ENCODE measurements at places on chromosomes 3 and 15. TPM values are rescaled to one million over a fixed set of nuclear protein-coding genes. Genes with fewer than 3 reads are reported as not detected.

- H3K27me3 ChIP-seq = no peaks in the 10 kb centered on the region
- no peaks in the 10 kb centered on the region for H3K4me1 ChIP-seq
- H3K36me3 ChIP-seq = no peaks in the 10 kb centered on the region
These were observed 85.9 kb upstream of the KLHL25 start for GRCh38 chr15:85880501-85881190.

- no peak for DNase-seq
- H3K4me1 ChIP-seq = no peaks in the 10 kb centered on the region
- H3K27ac ChIP-seq = no peak overlapping the region
- no peaks in the 10 kb centered on the region for H3K27me3 ChIP-seq
- H3K4me3 ChIP-seq = no peak overlapping the region
These were observed 537.6 kb downstream of the PLOD2 start for GRCh38 chr3:145623349-145623748.

DNA sequence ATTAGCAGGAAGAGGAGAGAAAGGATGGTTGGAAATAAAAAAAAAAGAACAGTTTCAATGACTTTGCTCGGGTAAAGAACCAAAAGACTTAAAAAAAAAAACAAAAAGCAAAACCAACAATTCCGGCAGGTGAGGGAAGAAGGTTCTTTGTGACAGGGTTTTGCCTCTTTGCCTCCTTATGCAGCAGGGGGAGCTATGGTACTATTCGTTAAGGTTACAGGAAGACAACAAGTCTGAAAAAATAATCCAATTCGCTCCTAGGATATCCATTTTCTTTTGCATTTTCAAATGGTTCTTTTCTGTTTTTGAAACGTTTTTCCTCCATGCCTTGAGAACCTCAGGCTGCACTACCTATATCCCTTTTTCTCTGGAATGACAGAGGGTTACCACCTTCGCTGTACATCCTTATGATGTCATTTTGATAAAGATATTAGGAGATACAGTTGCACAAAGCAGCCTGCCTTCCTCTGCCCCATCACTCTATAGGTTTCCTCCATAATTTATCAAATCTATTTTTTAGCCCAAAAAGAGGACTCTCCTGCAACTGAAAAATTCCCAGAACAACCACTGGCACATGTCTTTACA, 55.0 kb downstream of the CFAP20DC start:
- H3K27ac ChIP-seq = no peak overlapping the region
- H3K4me1 ChIP-seq = no peaks in the 10 kb centered on the region
- H3K27me3 ChIP-seq = no peaks in the 10 kb centered on the region

GRCh38 chr15:49174902-49175301, 4.9 kb downstream of the GALK2 start:
- H3K36me3 ChIP-seq = no peaks in the 10 kb centered on the region
- no peak overlapping the region for H3K27ac ChIP-seq
- H3K4me1 ChIP-seq = no peaks in the 10 kb centered on the region
- no peak for DNase-seq

Gene SH3BP5
- total RNA-seq = 93.1 TPM

Gene SOX2
- 0.24 TPM for total RNA-seq

Gene NME9
- not detected for total RNA-seq

All from aorta (tissue), 5 donors.